Anterior cingulate cortex (tissue), 58 donors: ENCODE measurements at places on chromosomes 1 and 21.
A peak's percentile ranks its signal among the peaks of the same experiment; 100 is the strongest.

GRCh38 chr1:47709019-47709871, 271.4 kb downstream of the FOXD2 start:
- no peak for DNase-seq

DNA sequence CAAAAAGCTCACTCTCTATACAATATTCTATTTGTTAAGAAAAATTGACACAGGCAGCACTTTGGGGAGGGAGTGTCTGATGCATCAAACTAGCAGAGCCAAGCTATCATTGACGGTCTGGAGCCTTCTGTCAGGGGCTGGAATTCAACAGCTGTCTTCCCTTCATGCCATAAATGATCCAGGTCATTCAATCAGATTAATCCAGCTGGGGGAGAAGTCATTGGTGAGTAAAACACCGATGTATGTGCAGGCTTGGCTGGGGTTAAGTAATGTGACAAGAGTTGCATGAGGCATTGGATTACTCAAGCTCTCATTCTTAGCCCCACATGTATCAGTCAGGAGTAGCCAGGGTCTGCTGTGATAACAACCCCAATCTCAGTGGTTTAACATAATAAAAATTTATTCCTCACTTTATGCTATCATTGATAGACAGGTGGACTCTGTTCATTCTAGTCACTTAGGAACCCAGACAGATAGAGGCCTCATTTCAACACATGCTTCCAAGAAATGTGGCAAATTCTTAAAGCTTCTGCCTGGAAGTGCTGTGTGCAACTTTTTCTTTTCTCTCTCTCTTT, 118.1 kb upstream of the GADD45A start:
- no peak for DNase-seq

DNA sequence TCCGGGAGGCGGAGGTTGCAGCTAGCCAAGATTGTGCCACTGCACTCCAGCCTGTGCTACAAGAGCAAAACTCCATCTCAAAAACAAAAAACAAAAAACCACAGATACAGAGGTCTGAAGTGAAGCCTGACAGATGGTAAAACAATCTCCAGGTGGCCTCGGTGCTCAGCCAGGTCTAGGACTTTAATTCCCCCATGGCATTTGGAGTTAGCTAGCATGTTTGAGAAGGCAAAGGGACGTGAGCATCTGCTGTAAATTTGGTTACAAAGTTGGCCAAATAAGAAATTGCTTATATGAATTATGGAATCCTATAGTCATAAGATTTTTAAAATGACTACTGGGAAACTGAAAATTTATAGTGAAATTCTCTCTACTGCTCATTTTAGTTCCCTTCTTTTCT, 98.3 kb upstream of the FMN2 start:
- no peak for DNase-seq

DNA sequence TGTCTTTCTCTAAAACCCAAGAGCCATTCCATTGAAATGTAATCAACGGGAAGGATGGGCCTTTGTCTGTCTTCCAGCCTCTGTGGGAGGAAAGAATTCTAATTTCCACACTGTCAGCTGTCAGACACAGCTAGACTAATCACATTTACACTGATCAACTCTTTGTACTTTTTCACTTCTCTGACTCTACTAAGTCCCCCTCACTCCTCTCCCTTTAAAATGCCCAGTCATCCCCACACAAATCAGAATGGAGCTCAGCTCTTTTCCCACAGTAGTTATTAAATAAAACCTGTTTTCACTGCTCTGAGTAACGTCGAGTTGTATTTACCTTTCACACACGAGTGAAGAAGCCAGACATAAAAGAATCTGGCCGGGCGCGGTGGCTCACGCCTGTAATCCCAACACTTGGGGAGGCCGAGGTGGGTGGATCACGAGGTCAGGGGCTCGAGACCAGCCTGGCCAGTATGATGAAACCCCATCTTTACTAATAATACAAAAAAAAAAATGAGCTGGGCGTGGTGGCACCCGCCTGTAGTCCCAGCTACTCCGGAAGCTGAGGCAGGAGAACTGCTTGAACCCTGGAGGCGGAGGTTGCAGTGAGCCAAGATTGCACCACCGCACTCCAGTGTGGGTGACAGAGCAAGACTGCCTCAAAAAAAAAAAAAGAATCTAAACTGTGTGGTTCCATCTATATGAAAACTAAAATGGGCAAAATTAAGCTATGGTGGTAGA, 13.3 kb downstream of the ZBTB8OS start:
- no peak for DNase-seq

DNA sequence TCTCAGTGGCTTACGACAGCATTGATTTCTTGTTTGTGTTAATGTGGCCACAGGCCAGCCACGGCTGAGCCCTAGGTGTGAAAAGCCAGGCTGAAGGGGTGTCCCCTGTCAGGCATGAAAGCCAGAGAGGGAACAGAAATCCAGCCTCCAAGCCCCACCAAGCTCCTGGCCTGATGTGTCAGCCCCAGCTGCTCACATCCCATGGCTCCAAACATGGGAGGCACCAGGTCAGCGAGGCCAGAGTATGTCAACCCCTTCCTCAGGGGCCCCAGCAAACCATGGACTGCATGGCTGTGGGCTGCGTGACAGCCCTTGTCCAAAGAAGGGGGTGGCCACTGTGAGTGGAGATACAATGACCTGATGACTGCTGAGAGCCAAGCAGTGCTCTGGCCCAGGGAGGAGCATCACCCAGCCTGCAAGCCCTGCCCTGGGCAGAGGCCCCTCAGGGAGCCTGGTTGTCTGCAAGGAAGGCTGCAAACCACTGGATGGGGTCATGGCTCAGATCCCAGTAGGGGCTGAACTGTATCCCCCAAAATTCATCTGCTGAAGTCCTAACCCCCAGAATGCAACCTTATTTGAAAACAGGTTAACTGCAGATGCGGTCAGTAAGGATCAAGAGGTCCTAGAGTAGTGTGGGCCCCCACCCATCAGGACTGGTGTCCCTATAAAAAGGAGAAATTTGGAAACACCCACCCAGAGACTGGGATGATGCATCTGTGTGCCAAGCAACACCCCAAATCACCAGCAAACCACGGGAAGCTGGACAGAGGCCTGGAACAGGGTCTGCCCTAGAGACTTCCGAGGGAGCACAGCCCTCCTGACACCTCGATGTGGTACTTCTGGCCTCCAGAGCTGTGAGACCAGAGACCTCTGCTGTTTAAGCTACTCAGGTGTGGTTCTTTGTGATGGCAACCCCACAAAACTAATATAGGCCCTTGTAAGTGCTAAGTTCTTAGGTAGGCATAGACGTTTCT, 3.3 kb upstream of the MX2 start:
- DNase-seq: no peak

- DNase-seq: no peak
Observed at GRCh38 chr1:39876144-39876543, 7.2 kb downstream of the TRIT1 start.

DNA sequence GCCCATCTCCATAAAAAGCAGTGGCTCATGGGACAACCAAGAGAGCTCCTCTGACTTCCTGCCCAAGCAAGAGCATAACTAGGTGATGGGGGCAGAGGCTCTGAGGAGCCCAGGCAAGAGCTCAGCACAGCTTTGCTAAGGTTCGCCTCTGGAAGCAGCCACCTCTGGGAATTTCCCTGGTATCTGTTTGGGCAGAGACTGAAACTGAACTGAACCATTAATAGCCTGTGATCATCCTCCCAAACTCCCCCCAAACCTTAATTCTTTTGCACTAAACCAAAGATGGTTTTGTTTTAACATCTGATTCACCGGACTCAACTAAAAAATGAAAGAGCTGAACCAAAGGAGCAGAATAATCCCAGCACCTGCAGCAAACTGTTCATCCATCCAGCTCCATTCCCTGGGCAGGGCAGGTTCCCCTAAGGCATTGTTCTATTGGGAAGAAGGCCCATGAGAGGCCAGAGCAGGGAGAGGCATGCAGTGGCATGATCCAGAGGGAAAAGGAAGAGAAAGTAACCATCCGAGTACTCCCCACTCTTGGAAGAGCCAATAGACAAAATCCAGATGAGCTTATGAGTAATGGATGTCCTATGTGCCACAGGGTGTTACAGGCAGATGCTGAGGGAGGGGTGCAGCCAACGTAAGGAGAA, 77.8 kb upstream of the KAZN start:
- DNase-seq: no peak

DNA sequence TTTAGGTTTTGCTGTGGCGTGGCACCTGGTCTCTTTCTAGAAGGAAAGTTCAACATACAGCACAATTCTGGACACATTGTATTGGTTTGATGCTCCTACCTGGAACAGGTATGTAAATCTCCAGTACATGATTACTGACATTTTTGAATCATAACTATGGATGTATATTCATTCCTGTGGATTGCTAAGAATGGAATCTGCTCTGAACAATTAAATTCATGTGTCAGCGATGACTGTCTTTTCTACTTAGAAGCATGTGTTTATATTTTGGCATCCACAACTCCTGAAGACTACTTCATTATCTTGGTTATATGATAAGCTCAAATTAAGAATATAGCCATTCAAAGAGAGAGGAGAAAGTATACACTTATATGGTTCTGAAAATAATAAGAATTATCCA, 291.8 kb downstream of the CHRM3 start:
- no peak for DNase-seq

DNA sequence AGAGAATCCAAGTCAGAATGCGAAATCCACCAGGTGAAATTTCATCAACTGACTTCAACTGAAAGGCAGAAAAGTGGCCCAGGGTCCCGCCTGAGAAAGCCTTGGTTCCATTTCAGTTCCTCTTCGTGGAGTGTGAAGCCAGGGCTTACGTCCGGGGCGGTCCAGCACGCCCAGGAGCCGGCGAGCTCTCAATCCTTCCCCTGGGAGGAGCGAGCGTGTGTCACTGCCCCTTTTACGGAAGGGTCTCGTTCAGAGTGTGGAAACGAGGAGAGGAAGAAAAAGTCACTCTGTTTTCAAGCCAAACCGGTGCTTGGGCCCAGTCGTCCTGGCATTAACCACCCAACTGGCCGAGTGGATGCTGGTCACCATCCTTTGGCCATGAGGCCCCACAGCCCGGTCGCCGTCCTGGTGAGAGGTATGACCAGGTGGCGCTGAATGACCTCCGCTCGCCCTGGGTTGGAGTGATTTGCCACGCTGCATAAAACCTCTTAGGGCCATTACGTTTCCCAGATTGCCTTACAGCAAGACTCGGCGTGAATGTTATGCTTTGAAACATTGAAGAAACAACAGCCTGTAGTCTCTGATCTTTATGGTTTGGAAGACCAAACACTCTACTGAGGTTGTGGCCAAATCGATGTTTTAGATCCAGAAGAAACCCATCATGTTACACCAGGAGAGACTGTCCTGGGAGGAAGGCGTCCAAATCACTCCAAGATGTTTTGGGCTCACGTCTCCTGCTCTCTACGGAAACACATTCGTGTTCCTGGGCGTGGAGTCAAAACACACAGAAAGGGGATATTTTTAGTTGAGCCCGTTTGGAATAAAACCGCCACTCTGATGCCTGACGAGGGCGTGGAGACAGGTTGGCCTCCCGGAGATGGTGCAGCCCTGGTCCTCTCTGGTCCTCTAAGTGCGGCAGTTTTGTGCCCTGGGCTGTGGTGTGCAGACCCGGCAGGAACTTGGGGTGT, 93.6 kb upstream of the ACTRT2 start:
- no peak for DNase-seq

DNA sequence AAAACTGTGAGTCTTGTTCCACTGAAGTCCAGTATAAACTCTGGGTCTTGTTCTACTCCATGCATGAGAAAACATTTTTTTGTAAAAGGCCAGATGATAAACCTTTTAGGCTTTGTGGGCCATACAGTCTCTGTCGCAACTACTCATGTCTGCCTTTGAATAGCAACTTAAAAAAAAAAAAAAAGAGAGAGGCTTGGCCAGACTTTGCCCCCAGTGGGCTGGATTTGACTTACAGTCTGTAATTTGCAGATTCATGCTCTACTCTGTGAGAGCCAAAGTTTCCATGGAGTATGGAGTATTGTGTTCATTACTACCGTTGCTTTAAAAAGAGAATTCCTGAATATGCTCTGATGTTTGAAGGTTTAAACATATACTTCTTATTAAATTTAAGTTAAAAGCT, 654.9 kb upstream of the PKN2 start:
- no peak for DNase-seq

DNA sequence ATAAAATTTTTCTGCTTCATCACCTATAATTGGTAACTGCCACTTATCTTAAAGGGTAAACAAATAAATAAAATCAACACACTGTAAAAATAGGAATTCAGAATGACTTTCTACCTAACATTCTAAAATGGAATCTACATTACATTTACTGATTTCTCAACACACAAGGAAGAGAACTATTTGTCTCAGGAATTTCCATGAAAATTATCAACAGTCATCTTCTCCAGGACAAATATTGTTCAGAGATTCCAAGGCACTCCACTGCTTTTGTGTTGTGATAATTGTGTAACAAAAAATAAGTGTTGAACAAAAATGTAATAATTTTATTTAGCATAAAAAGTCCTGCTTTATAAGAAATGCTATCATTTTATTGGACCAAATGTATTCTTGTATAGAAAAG, 7.3 kb downstream of the ODF2L start:
- no peak for DNase-seq

- DNase-seq: no peak
Observed at GRCh38 chr1:174996476-174996875, 3.3 kb upstream of the CACYBP start.

GRCh38 chr1:216617081-216617875, 106.0 kb downstream of the ESRRG start:
- no peak for DNase-seq

- no peak for DNase-seq
Observed at GRCh38 chr1:230694991-230695390, 18.9 kb downstream of the AGT start.

- no peak for DNase-seq
Observed at GRCh38 chr1:88673446-88673845, 10.6 kb upstream of the PKN2 start.

DNA sequence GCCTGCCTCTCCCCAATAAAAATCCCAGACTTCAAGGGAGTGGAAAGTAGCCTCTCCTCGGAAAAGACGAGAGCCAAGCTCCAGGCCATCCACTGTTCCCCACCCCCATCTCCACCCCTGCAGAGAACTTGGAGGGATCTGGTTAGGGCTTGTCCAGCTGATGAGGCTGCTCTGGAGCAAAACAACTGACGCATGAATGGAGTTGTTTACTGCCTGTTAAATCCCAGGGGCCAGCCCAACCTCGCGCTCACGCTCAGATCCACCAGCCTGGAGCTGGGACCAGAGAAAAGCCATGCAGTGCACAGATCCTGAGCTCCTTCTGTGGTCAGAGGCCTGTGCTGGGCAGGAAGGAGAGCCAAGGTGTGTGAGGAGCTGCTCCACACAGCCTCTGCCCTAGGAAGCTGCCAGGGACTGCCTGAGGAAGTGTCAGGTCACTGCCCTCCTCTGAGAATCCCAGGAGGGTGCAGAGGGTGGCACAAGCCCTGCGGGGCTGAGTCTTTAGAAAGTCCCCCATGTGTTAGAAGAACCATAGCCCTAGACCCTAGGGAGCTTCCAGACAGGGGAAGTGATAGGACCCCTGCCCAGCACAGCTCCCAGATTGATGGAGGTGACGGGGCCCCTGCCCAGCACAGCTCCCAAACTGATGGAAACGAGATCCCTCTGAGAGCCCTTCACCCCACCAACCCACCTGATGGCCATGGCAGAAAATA, 109.0 kb upstream of the IPO9 start:
- peak; percentile 70 for DNase-seq

DNA sequence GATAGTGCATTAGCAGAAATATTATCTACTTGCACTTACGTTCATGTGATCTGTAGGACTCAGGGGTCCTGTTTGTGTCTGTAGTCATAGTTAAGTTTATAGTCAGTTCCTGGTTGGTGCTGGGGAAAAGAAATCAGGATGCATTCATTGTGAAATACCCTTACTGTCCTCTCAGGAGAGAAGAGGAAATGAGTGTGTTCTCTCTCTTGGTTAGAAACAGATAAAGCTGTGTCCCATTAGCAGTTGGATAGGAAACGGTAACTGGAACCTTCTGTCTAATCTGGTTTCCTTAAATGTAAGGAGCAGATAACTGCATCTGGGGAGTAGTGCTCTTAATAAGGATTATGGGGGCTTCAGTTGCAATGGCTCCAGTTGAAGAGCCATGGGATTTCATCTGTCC, 8.9 kb downstream of the SDCCAG8 start:
- DNase-seq: no peak
